ENCODE measurements at places on chromosomes 11 and 22.

- DNase-seq = no peak
These were observed 10.7 kb upstream of the SEC14L6 start for GRCh38 chr22:30557243-30557642.

DNA sequence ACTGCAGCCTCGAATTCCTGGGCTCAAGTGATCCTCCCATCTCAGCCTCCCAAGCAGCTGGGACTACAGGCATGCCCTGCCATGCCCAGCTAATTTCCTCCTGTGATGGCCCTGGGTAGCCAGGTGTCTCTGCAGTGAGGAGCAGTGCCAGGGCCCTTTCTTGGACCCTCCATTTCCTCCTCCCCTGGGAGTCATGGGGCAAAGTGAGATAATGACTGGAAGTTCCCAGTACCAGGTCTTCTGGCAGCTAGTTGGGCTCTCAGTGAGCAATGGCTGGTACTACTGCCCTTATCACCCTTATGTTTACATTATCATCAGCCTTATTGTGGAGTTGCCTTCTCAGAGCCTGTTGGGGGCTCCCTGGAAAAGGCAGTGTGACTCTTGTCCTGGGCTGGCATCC lies 17.6 kb downstream of the DAGLA start:
- DNase-seq = no peak

DNA sequence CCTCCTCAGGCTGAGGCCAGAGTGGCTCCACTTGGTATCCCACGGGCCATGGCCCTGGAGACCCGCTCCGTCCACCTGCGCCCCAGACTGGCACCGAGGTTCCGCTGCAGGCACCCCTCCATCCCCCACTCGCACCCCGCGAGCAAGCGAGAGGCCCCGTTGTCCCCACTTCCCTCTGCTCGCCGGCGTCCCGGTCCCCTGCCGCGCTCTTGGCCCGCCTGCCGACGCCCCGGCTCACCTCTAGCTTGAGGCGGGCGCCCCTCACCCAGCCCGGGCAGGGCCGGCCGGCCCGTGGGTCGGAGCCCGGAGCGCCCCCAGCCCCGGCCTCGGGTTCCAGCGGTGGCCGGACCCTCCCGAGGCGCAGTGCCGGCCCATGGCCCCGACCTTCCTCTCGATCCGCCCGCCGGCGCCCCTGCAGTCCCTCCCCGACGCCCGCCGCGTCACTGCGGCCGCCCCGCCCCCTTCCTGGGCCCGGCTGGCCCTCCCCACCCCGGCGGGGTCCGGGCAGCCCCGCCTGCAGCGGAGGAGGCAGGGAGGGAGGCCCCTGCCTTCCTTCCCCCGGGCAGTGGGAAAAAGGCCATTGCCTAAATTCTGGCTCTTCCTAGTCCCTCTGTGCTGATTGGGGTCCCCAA lies at the start of gene PITPNM1:
PITPNM1 (minus strand) TSS at position 414 of the 632 bp plus-strand sequence. CDS start 1,183 bp downstream, outside the sequence.
- peak; percentile 72 for DNase-seq

- no peak for DNase-seq
These were observed 31.6 kb downstream of the RBX1 start for GRCh38 chr22:40982482-40983385.

DNA sequence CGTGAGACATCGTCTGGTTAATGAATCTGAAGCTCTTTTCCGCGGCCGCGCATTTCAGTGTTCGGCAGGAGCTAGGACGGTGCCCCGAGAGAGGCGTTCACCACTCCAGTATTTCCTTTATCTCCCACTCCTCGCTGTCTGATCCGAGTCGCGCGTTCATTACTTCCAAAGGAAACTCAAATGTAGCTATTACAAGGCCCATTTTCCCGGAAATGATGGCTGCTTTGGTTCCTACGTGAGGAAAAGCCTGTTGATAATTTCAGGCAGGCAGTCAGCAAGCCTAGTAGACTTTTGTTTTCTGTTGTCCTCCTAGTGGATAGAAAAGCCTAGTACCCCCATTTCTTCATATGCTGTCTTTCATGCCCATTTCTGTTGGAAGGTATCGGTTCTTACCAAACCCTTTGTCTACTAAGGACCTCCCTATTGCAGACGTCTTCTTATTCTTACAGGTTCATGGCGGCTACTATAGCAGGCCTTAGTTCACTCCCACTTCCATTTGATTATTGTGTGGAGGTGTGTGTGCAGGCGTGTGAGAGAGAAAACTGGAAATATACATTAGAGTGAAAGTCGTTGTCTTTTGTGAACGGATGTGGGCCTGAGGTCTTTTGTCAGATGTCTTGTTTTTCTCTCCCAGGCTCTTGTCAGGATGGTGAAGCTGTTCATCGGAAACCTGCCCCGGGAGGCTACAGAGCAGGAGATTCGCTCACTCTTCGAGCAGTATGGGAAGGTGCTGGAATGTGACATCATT lies 737 bp downstream of the RBM4 start:
- peak; percentile 28 for DNase-seq

DNA sequence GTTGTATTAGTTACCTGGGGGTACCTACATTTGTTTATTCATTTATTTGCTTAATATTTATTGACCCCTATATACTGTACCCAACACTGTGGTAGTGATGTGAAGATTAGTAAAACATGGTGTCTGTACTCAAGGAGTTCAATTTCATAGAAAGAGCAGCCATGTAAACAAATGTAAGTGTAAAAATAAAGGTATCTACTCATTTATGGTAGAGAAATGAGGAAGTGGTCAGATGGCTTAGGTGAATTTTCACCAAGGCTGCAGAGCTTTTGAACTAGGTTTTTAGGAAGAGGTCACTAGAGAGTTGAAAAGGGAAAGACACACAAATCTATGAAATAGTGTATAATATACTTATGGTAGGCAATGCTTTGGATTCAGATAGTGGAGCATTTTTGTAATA lies 11.1 kb downstream of the CTR9 start:
- DNase-seq = no peak

- DNase-seq = peak; percentile 72
These were observed 2.5 kb downstream of the ROBO3 start for GRCh38 chr11:124867700-124868099.

All from AG20443 (cell line).